Naive thymus-derived CD4-positive, alpha-beta T cell (primary cell): ENCODE measurements at places on chromosomes 6 and 20. TPM values are rescaled to one million over a fixed set of nuclear protein-coding genes. Genes with fewer than 3 reads are reported as not detected.

DNA sequence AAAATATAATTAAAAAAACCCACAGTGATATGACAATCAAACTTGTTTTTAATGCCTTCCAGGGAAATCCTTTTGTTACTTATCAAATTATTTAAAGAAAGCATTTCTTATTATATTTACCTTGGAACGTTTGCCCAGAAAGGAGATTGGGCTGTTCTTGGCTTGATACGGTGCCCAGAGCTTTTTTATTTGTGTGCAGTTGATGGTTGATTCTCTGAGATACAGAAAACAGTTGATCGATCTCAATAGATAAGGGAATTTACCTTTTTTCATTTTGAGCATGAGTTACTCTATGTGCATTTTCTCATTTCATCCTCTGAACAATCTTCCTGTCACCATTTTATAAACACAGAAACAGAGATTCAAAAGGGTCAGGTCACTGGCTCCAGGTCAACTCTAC, 72.5 kb upstream of the NEDD9 start:
- DNase-seq, result no peak
- peaks cover 28% of the 10 kb centered on the region for H3K36me3 ChIP-seq
- H3K4me1 ChIP-seq, result no peaks in the 10 kb centered on the region

COX4I2 gene
- not detected for total RNA-seq

RWDD2A gene
- 4.5 TPM for total RNA-seq

DNA sequence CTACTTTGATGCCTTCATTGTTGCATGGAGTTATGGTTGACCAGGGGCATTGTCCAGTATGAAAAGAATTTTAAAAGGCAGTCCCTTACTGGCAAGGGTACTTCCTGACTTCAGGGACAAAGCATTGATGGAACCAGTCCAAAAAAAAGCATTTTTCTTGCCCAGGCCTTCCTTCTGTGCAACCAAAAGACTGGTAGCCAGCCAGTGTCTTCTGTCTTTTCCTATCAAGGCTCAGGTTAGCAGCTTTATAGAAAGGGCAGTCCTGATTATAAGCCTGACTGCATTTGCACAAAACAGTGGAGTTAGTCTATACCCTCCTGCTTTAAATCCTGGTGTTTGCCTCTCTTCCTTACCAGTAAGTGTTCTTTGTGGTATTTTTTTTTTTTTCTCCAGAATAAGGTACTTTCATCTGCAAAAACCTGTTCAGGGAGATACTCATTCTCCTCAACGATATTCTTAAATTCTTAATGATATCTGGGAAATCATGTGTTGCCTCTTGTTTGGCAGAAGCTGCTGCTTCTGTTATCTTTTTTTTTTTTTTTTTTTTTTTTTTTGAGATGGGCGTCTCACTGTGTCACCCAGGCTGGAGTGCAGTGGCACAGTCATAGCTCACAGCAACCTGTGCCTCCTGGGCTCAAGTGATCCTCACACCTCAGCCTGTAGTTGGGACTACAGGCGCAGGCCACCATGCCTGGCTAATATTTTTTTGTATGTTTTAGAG, 33.9 kb downstream of the SCAF8 start:
- H3K27ac ChIP-seq, result peak overlapping the region; percentile 11
- no peak overlapping the region for H3K4me3 ChIP-seq
- H3K27me3 ChIP-seq, result no peaks in the 10 kb centered on the region
- no peaks in the 10 kb centered on the region for H3K36me3 ChIP-seq

DNA sequence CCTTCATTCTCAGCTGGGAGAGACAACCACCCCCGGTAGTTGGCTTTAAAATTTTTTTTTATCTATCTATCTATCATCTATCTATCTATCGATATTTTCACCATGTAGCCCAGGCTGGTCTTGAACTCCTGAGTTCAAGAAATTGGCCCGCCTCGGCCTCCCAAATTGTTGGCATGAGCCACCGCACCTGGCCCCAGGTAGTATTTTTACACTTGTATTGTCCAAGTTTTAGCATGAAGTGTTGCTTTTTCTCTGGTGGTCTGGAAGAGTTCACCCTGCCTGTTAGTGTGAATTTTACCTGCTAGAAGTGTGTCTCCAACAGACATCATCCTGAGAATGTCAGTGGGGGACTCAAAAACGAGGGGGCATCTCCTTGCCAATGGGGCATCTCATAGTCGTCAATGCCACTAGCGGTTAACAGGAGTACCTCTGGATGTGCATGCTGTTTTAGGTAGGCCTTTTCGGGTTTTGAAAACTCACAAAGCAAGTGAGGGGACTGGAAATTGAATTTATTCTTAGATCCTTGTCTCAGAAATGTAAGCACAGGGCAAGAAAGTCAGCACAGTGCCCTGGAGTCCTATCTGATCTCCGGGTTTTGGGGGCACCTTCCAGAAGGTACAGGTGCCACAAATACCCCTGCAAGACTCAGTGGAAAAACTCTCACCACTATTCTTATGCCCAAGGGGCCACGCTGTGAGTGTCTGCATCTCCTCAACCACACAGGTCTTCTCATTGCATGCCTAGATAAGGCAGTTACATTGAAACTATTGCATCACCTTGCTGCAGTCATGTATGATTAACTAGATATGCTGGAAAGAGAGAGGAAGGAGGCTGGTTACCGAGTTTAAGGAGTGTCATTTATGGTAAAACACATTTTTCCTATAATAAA, 37.1 kb downstream of the TNFAIP3 start:
- H3K36me3 ChIP-seq, result no peaks in the 10 kb centered on the region
- no peak overlapping the region for H3K4me3 ChIP-seq
- no peak for DNase-seq
- no peaks in the 10 kb centered on the region for H3K27me3 ChIP-seq

- no peak overlapping the region for H3K4me3 ChIP-seq
- peaks cover 7% of the 10 kb centered on the region for H3K4me1 ChIP-seq
- H3K36me3 ChIP-seq, result no peaks in the 10 kb centered on the region
- no peak for DNase-seq
These were observed 73.2 kb downstream of the CDYL start for GRCh38 chr6:4849226-4850022.

DNA sequence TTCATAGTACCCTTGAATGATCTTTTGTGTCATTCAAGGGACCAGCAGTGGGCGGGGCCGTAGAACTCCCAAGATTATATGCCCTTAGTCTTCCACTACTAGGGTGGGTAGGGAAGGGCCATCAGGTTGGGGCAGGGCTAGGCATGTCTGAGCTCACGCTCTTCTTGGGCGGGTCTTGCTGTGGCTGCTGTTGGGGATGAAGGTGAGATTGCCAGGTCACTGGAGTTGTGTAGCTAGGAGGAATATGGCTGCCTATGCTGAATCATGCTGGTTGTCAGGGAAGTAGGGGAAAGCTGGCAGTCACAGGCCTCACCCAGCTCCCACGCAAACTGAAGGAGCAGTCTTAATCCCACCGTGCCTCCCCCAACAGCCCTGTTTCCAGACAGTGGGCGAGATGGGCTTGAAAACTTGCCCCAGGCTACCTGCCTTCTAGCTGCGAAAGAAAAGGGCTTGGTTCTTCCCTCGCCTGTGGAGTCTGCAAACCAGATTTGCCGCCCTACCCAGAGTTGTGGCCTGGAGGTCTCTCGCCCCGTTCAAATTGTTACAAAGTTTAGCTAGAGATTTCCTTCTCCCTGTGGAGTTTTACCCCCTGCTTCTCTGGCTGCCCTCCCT, 76.4 kb upstream of the ADGRF4 start:
- H3K27ac ChIP-seq, result no peak overlapping the region
- H3K4me1 ChIP-seq, result no peaks in the 10 kb centered on the region
- no peak for DNase-seq

GRCh38 chr20:8322662-8323217, 190.7 kb downstream of the PLCB1 start:
- H3K27me3 ChIP-seq, result no peaks in the 10 kb centered on the region
- no peaks in the 10 kb centered on the region for H3K4me1 ChIP-seq
- no peak overlapping the region for H3K27ac ChIP-seq
- no peaks in the 10 kb centered on the region for H3K36me3 ChIP-seq

DNA sequence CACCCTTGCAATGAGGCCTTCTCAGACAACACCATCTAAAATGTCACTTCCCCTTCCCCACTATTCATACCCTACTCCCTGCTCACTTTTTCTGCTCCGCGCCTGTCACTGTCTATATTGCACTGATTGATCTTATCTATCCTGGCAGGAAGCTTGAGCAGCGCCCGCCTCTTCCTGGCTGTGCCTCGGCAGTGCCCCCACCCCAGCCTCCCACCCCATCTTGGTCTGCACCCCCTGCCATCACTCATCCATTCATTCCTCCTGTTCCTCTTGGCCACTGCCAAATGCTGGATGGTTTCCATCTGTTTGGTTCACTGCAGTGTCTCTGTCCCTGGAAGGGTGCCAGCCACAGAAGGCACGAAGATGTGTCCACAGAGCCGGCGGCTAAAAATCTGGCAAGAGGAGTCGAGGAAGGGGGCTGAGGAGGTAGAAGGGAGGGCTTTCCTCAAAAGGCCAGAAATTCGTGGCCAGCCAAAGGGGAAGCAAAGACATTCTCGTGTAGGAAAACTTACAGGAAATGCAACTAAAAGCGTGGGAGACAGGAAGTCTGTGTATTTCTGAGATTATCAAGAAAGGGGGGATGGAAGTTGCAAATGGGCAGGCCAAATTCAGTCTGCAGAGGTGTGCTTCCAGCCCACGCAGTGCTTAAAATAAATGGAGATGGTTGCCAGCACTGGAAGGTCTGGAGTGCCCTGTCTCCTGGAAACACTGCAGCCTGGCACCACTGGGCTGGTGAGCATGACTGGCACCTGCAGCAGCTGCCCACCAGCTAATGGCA, 27.6 kb downstream of the SYNJ2 start:
- peak overlapping the region; percentile 56 for H3K27ac ChIP-seq
- peak; percentile 41 for DNase-seq
- peaks cover 18% of the 10 kb centered on the region for H3K4me1 ChIP-seq

DNA sequence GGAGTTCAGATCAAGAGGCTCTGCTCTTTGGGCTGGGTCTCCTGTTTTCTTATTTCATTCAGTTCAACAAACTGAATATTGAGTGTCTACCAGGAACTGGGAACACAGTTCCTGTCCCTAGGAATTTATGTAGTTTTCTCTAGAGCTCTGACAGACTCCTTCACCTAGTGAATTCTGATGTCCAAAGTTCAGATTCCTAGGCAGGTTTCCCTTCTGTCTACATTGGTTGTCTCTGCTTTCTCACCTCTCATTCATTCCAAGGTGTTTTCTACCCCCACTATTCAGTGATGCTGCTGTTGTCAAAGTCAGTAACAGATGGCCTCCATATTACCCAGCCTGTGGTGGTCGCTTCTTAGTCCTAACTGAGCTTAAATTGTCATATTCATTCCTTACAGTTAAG, 4.4 kb downstream of the SMIM13 start:
- no peak overlapping the region for H3K4me3 ChIP-seq
- no peaks in the 10 kb centered on the region for H3K36me3 ChIP-seq
- DNase-seq, result no peak
- peaks cover 11% of the 10 kb centered on the region for H3K4me1 ChIP-seq

NKAIN4 gene
- not detected for total RNA-seq

OPRM1 gene
- not detected in 2 replicates for total RNA-seq

DNA sequence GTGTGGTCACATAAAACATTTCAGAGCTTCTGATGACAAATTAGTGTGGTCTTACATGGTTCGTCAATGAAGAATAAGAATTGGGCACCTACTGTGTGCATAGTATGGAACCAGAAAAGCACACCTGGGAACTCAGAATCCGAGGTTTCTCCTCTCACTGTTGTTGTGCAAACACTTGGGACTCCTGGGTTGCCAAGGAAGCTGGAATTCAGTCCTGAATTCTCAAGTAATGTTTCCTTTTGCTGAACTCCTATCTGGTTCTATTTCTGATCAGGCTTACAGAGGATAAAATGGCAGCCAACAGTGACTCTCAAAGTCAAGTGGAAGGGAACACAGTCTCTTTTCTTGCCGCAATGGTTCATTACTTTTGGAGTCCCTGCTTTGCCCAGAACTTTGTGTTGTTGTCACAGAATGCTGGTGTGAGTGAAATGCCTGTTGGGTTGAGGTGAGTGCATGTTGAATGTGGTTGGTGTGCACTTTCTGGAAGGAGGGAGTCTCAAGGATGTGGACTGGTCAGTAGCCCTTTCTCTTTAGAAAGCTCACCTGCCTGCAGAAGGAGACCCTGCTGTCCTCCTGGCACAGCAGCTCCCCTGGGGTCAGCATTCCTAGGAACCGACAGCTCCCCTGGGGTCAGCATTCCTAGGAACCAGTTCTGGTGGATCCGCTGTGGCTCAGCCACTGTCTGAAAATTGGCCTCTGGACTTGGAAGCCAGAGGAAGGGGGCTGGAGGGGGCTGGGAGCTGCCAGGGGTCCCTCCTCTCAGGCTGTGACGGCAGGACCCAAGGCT, 1.4 kb downstream of the UNC93A start:
- DNase-seq, result no peak
- H3K27me3 ChIP-seq, result no peaks in the 10 kb centered on the region
- no peak overlapping the region for H3K27ac ChIP-seq

DNA sequence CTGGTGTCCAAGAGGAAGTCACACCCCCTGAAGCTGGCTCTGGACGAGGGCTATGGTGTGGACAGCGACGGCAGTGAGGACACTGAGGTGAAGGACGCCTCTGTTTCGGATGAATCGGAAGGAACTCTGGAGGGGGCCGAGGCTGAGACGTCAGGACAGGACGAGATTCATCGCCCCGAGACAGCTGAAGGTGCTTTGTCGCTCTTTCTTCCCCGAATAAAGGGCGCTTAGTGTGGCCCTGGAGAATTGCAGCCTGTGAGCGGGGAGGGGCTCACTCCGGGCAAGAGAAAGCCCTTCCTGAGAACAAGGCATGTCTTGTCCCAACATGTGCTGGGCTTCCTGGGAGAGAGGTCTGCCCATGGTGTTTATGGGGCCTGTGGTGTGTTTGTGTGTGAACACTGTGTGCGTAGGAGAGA, 41.4 kb downstream of the MYT1 start:
- H3K36me3 ChIP-seq, result no peaks in the 10 kb centered on the region
- H3K4me3 ChIP-seq, result no peak overlapping the region
- no peak for DNase-seq
- no peaks in the 10 kb centered on the region for H3K4me1 ChIP-seq

- H3K4me1 ChIP-seq, result no peaks in the 10 kb centered on the region
- H3K4me3 ChIP-seq, result no peak overlapping the region
- no peaks in the 10 kb centered on the region for H3K36me3 ChIP-seq
These were observed 73.3 kb upstream of the PAX1 start for GRCh38 chr20:21632031-21632734.

GRCh38 chr6:88629838-88630494, 333.5 kb downstream of the RNGTT start:
- H3K27ac ChIP-seq, result no peak overlapping the region
- no peaks in the 10 kb centered on the region for H3K36me3 ChIP-seq
- H3K4me1 ChIP-seq, result no peaks in the 10 kb centered on the region
- no peak for DNase-seq
- H3K4me3 ChIP-seq, result no peak overlapping the region

- no peak overlapping the region for H3K27ac ChIP-seq
- no peak overlapping the region for H3K4me3 ChIP-seq
- no peaks in the 10 kb centered on the region for H3K36me3 ChIP-seq
These were observed 133.5 kb downstream of the TAF4 start for GRCh38 chr20:61932199-61932592.
